GM04503 (cell line): ENCODE measurements at places on chromosomes 1 and 21.

DNA sequence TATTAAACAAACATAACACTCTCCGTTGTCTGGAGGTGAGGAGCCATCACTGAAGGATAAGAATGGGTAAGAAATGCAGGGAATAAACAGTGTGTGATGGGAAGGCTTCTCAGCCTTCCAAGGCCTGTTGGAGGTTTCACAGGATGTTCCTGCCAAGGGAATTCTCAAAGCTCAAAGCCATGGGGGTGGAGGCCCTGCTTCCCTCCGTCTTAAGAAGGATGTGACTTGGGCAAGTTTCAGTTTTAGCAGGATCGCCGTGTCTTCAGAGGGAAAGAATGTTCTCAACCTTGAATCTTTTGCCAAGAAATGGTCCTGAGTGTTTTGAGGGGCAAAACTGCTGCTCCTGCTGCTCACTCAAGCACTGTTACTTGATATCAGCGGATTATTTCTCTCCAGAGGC is 41.7 kb upstream of the IL20 start:
- DNase-seq, result no peak

- no peak for DNase-seq
Measured at GRCh38 chr1:47262787-47263413, 30.9 kb upstream of the TAL1 start.

GRCh38 chr1:206472024-206472423 is 1.7 kb downstream of the IKBKE start:
- no peak for DNase-seq

DNA sequence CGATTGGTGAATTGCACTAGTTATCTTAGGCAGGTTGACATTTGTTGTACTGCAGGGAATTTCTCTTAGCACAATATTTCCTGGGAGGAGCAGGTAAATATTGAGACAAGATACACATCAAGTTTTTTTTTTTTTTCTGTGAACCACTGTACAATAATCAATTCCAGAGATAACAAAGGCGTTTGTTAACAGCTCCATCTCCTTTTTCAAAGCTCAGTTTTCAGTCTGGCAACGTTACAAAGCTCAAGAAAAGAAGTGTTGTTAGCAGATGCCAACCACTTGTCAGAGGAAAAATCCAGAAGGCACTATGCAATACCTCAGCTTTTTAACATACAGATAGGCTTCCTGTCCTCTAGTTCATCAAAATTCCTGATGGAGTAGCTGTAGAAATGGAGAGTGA is 40.9 kb upstream of the DAB1 start:
- DNase-seq, result no peak

DNA sequence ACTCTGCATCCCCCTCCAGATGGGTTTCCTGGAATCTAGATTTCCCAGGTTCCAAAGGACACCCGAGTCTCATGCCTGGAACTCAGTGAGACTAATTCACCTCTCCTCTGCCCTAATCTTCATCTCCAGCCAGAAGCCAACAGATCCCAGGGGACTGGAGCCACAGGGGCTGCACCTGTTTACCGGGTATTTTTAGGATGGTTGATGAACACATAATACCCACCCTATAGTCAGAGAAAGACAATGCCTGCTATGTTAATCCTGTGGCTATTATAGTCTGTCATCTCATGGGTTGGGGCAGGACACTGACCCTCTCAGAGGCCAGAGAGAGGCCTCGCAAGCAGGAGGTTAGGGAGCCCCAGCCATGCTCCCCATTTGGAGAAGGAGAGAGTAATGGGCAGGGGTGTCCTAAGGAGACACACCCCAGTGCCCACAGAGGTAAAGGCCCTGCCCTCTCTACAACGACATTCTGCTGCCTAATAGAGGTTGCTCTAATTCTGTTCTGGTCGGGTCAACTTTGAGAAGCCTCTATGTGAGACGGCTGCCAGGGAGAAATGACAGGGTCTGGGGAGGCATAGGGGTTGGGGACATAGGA is 1.0 kb upstream of the TNNI1 start:
- DNase-seq, result no peak

DNA sequence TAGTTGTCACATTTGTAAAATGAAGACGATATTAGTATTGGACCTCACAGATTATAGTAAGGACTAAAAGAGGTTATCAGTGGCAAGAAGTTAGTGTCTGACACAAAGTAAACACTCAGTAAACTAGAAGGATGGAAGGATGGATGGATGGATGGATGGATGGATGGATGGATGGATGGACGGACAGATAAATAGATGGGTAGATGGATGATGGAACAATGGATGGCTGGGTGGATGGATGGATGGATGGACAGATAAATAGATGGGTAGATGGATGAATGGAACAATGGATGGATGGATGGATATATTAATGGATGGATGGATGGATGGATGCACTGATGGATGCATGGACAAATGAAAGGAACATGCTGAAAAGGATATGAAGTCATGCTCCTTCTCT is 22.3 kb upstream of the KAZN start:
- DNase-seq, result no peak

DNA sequence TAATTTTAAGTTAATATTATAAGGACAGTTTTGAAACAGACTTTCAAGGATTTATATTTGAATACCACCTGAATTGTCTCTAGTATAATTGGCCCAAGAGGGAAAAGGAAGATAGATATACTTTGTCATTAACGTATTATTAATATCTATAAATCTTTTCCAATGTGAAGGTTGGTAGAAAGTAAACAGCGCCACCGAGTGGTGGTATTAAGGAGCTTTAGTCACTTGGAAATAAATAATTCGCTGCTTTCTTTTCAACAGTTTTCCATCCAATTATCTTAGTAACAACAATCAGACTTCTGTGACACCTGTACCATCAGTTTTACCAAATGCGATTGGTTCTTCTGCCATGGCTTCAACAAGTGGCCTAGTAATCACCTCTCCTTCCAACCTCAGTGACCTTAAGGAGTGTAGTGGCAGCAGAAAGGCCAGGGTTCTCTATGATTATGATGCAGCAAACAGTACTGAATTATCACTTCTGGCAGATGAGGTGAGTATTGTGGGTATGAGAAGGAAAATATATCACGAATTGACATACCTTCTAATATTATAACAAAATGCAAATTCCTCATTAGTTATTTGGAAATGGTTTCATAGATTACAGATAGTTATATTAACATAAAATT is 37.7 kb downstream of the SH3GLB1 start:
- no peak for DNase-seq

GRCh38 chr1:19877181-19877750 is 4.9 kb upstream of the OTUD3 start:
- no peak for DNase-seq
